Smooth muscle cell of trachea (primary cell): ENCODE measurements at places on chromosomes 7 and 10. TPM values are rescaled to one million over a fixed set of nuclear protein-coding genes. Genes with fewer than 3 reads are reported as not detected.

KCND2 gene
- total RNA-seq = 1.2 and 7.3 TPM in 2 replicates

HYCC1 gene
- total RNA-seq = 107 and 163 TPM in 2 replicates

SPDYE6 gene
- 0.15 and 0.17 TPM in 2 replicates for total RNA-seq

ANKRD30A gene
- not detected in 2 replicates for total RNA-seq

DYDC2 gene
- not detected in 2 replicates for total RNA-seq
